ENCODE measurements at places on chromosomes 6 and 20.

DNA sequence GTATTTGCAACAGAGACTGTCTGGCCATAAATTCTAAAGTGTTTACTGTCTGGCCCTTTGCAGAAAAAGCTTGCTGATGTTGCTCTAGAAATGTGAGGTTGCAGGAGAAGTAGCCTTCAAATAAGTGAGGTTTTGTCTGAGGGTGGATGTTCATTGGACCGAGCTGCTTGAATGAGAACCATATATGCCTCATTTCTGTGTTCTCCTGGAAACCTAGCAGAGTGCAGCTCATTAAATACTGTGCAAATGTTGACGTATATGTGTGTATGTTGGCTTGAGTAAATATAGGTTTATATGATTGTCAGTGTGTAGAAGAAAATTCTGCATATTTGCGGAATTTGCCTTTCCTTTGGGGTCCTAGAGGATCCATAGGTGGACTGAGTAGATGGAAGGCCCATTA lies 39.0 kb downstream of the CHMP4B start:
- no peak for DNase-seq

DNA sequence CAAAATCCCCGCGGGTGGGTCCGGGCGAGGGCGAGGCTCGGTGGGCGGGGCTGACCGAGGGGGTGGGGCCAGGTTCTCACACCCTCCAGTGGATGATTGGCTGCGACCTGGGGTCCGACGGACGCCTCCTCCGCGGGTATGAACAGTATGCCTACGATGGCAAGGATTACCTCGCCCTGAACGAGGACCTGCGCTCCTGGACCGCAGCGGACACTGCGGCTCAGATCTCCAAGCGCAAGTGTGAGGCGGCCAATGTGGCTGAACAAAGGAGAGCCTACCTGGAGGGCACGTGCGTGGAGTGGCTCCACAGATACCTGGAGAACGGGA lies 809 bp downstream of the HLA-G start:
- peak; percentile 27 for DNase-seq

- DNase-seq, result no peak
Observed at GRCh38 chr6:134425513-134425912, 107.6 kb upstream of the SGK1 start.

DNA sequence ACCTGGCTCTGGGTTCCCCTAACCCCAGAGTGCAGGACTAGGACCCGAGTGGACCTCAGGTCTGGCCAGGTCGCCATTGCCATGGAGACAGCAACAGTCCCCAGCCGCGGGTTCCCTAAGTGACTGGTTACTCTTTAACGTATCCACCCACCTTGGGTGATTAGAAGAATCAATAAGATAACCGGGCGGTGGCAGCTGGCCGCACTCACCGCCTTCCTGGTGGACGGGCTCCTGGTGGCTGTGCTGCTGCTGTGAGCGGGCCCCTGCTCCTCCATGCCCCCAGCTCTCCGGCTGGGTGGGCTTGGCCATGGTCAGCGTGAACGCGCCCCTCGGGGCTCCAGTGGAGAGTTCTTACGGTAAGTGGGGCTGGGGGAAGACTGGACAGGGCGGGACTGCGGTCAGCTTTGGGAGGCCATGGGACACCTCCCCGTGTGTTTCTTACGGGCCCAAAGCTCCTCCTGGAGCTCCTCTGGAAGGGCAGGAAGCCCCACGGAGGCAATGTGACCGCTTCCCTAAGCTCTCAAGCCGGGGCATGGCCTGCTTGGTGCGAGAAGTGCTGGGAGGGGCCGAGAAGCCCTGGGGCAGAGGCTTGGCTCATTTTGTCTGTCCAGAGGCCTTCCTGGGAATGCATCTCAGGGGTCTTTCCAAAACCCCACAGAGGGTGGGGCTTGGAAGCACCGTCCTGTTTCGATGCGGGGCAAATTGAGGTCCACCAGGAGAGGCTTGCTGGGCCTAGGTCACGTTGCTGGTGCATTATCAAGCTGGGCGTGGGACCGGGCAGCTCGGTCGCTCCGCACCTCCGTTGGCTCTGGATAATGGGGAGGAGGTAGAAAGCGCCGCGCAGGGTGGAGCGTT lies at the start of gene HNF4A:
Gene HNF4A (plus strand): TSS at position 202 of the 855 bp plus-strand sequence. CDS start 106 bp downstream, at position 308.
- DNase-seq, result no peak

GRCh38 chr20:45289942-45290676 lies 16.5 kb upstream of the RBPJL start:
- no peak for DNase-seq

GRCh38 chr20:46229478-46230105 lies 78.7 kb downstream of the CDH22 start:
- no peak for DNase-seq

DNA sequence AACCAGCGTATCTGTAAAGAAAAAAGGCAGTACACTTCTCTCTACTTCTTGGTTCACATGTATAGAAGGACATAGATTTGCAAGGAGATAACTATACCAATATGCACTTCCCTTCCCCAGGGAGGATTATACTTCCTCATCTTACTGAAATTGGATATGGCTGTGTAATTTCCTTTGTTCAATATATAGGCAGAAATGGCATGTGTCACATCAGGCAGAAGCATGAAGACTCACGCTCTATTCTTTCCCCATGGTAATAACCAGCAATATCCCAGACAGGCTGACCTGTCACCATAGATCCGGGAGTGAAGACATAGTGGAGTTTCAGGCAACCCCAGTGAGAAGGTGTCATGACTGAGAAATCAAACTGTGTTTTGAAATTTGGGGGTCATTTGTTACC lies 518.3 kb downstream of the KIF16B start:
- no peak for DNase-seq

All from CD4-positive, alpha-beta T cell treated with Interleukin-1 beta for 1 hour (primary cell).